Bone marrow (tissue), 2 donors: ENCODE measurements at places on chromosomes 4 and X.

GRCh38 chrX:3403748-3404147 lies 57.3 kb upstream of the MXRA5 start:
- no peak for DNase-seq

DNA sequence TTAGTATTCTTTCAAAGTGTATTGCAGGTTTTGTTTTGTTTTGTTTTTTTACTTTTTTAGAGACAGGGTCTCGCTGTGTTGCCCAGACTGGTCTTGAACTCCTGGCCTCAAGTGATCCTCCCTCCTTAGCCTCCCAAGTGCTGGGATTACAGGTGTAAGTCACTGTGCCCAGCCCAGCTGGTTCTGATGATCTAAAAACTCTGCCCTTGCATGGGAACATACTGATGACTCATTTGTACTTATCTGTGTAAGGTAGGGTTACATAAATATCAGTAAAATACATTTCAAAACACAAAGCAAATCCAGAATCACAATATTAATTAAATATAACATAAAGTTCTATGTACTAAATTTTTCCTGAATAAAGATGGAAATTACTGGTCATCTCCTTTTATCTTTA lies 7.4 kb upstream of the SLC9B1 start:
- DNase-seq, result no peak

- peak; percentile 70 for DNase-seq
Measured at GRCh38 chr4:109321232-109321631, 18.8 kb upstream of the COL25A1 start.

- no peak for DNase-seq
Measured at GRCh38 chr4:84501202-84501503, 2.1 kb upstream of the NKX6-1 start.

DNA sequence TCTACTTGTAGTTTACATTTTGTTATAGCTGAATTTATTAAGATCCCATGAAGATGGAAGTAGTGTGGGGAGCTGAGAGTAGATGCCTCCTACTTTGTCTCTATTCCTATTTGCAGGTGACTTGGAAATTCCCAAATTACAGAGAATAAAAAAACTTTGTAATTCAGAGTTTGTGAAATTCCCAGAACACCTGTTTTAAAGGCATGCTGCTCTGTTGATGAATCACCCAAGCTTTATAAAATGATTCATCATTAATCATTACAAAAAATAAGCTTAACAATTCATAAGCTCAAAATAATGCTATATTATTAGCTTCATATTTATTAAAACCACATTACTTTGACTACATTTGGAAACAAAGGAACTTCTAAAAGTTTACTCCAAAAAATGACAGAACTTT lies 856.3 kb downstream of the RPA4 start:
- DNase-seq, result no peak

- DNase-seq, result no peak
Measured at GRCh38 chr4:16864199-16864598, 34.2 kb downstream of the LDB2 start.

DNA sequence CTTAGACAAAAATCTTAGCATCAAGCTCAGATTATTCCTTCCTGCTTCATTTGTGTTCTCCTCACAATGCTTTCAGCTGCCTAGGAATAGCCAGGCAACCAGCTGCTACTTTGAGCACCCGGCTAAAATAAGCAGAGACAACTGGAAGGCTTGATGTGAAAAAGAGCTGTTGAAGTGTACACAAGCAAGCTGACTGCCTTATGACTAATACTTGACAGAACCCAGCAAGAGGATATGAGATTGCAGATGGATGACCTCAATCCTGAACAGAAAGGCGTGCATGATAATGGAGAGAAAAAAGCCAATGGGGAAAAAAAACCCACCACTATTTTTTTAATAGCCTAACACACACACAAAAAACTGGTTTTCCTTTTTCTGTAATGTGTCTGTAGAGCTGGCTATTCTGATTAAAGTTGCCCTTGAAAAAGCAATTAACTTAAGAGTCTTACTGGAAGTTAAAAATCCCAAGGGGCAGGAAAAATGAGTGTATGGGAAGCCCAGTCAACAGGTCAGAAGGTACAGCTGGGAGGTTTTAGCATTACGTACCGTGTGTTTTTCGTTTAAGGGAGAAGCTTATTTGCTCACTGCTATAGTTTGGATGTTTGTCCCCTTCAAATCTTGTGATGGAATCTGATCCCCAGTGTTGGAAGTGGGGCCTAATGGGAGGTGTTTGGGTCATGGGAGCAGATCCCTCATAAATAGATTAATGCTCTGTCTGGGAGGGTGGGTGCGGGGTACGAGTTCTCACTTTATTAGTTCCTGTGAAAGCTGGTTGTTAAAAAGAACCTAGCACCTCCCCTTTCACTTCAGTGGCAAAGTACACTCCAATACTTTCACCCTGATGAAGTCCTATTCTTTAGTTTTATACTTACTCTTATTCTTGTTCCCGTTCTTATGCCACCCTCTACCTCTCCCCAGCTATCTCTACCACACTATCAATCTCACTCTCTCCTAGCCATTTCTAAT lies 37.1 kb upstream of the HERC6 start:
- DNase-seq, result no peak

DNA sequence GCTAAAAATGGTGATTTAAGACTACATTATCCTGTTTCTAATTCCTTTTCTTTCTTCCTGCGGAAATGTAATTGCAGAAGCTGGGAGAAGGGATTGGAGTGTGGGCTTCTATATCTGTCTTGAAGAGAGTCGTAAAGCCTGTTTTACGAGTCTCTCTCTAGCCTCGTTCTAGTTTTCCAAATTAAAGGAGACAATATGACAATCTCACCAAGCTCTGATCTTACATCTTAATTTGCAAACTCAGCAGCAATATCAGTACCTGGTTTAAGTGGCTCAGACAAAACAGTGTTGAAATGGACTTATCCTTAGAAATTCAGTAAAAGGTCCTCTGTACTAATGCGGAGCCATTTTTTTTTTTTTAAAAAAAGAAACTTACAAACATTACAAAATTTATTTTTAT lies 349.5 kb upstream of the HAND2 start:
- no peak for DNase-seq
